Left kidney (tissue), 8 donors: ENCODE measurements at places on chromosomes 5 and 9. TPM values are rescaled to one million over a fixed set of nuclear protein-coding genes. Genes with fewer than 3 reads are reported as not detected.

Gene FAM151B
- polyA plus RNA-seq, result 4.2 TPM

Gene TRIO
- 130 TPM for polyA plus RNA-seq

Gene ISOC1
- polyA plus RNA-seq, result 41.7 TPM

Gene SGCD
- polyA plus RNA-seq, result 4.0 TPM

Gene PCDHA5
- 0.18 TPM for polyA plus RNA-seq

Gene FCHO2
- 32.7 TPM for polyA plus RNA-seq

Gene NDUFS4
- polyA plus RNA-seq, result 123 TPM

Gene MRPL50
- 26.9 TPM for polyA plus RNA-seq

Gene PCDHGB6
- 7.3 TPM for polyA plus RNA-seq

Gene ROR2
- 17.1 TPM for polyA plus RNA-seq

- DNase-seq, result no peak
These were observed 42.9 kb upstream of the ALDOB start for GRCh38 chr9:101478444-101478843.

DNA sequence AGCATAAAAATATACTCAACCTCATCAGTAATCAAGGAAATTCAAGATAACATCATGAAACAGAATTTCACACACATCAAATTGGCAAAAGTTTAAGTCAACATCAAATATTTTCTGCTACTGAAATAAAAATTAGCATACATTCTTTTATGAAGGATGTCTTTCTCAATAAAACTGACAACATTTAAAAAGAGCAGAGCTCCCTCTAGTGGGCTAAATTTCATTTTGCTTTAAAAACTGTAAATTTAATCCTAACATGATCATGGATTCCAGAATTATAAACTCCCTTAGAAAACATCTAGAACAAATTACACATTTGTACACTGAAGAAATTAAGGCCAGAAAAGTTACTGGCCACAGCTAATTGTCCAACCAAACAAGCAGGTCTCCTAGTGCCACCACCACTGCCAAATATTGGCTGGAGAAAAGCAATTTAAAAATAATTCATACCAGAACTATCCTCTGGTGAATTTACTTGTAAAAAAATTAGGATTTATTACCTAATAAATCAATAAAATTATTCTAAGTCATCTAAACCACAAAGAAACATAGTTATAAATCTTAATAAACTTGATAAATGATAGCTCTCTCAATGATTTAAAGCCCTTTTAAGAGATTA, 31.2 kb downstream of the DEPDC1B start:
- no peak for DNase-seq

GRCh38 chr5:123681061-123681460, 169.1 kb downstream of the CSNK1G3 start:
- DNase-seq, result no peak

- DNase-seq, result no peak
These were observed 177.8 kb downstream of the TTLL11 start for GRCh38 chr9:121915304-121915625.

- no peak for DNase-seq
These were observed 38.4 kb downstream of the HMGCR start for GRCh38 chr5:75375414-75375813.

DNA sequence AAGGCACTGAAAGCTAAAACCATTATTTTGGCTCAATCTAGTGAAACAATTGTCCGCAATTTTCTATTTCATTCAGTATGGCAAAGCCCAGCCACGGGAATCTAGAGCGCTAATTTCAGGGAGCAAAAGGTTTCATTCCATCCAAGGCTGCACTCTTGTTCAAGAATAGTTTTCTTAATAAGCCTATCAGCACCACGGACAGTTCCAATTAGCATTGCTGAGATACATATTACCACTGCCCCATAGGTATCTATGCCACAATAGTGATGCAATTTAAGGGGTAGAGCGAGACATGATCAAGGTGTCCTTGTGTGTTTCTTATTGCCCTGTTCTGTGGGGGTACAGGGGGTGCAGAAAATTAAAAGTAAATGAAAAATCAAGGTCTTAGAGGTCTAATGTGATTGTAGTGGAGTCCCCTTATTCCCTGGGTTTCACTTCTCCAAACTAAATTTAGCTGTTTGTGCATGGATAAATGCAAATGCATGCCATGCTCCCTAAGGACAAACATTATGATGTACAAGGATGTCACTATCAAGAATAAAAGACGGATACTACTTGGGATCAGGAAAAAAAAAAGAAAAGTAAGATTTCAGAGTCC, 45.5 kb downstream of the SPOCK1 start:
- peak; percentile 76 for DNase-seq

DNA sequence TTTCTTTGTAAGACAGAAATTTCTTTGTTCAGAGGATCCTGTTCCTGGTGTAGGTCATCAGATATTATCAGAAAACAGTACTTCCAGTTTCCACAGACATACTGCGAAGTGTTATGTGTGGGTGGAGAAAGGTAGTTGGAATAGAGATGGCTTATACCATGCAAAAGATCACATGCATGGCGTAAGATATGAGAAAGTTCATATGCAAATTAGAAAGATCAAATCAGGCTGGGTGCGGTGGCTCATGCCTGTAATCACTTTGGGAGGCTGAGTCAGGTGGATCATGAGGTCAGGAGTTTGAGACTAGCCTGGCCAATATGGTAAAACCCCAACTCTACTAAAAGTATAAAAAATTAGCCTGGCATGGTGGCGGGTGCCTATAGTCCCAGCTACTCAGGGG, 65.2 kb upstream of the GLIS3 start:
- DNase-seq, result no peak

GRCh38 chr9:18463991-18464390, 10.0 kb upstream of the ADAMTSL1 start:
- DNase-seq, result no peak

GRCh38 chr9:104286799-104287198, 192.7 kb downstream of the SMC2 start:
- no peak for DNase-seq

GRCh38 chr9:121675381-121675780, 23.9 kb downstream of the DAB2IP start:
- DNase-seq, result no peak

DNA sequence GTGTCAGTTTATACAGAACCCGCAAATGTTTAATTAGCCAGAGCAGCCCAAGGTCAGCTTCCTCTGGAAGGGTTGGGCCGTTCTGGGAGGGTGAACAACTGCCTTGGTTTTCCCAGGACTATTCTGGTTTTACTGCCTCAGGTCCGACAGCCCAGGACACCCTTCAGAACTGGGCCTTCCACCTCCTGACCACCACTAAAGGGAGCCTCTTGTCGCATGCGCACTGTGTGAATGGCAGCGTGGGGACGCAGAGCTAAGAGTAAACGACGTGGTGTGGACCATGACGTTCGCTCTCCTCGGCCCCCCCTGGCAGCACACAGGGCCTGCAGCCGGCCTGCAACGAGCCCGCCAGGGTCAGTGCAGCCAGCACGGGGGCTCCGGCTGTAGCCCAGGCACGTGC, 214.9 kb downstream of the FANCC start:
- no peak for DNase-seq

- DNase-seq, result no peak
These were observed 1.4 kb downstream of the FAM169A start for GRCh38 chr5:74864823-74865222.

GRCh38 chr5:102753889-102754766, 977 bp upstream of the PAM start:
- DNase-seq, result peak; percentile 38

DNA sequence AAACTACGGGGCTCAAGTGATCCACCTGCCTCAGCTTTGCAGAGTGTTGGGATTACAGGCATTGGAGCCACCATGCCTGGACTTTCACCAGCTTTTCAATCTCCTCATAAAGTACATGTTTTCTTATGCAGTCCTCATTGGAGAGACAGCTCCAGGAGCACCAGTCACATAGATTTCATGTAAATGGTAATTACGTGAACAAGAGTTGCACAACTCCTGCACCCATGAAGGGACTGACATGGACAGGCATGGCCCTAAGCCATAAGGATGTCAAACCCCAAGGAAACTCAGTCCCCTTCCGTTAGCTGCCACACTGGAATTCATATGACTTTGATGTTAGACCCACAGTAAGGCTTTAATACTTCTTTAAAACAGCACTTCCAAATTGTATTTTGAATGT, 7.6 kb upstream of the ADGRV1 start:
- DNase-seq, result no peak

- DNase-seq, result no peak
These were observed 76.5 kb downstream of the GLIS3 start for GRCh38 chr9:4223312-4223833.

GRCh38 chr5:1429496-1429895, 15.7 kb downstream of the SLC6A3 start:
- DNase-seq, result no peak

DNA sequence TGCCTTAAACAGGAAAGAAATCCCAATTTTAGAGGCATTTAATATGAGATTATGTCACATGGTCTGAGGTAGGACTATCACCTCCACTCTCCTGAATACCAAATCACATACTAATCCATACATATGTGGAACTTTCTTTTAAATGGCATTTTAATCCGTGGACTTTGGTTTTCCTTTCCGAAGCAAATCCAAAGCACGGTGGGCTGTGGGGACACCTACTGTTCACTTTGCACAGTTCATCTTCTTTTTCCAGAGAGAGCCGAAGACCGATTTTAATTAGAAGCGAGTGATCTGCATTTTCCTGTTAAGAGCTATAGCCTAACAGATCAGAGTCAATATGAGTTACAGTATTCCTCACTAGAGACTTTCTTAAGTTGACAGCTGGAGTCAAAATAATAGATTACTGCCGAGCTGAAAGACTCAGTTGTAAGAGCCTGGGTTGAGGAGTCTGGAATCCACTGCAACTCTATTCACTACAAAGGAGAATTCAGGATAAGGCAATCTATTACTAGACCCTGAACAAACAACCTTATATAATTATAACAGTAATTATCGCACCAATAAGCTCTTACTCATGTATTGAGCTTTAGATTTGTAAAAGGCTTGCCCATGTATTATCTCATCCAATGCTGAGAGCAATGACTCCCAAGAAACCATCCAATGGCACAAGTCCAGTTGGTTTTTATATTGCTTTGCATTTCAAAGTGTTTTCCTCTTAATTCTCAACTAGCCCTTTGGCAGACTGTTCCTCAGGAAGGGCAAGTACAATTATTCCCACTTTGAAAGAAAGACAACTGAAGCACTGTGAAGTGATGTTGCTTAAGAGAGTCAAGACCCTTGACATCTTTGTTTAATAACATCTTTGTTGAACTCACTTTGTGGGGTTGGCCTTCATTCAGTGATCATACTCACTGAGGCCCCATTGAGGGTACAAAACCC, 144.7 kb downstream of the TRPM6 start:
- DNase-seq, result peak; percentile 31
